ENCODE measurements at places on chromosomes 3 and 15. TPM values are rescaled to one million over a fixed set of nuclear protein-coding genes. Genes with fewer than 3 reads are reported as not detected.

- DNase-seq, result no peak
Observed at GRCh38 chr3:77150028-77150427, 110.1 kb downstream of the ROBO2 start.

- no peak for DNase-seq
Observed at GRCh38 chr3:52233108-52233591, 5.8 kb downstream of the TWF2 start.

- no peak for DNase-seq
Observed at GRCh38 chr3:116716490-116716889, 6.9 kb downstream of the TUSC7 start.

DNA sequence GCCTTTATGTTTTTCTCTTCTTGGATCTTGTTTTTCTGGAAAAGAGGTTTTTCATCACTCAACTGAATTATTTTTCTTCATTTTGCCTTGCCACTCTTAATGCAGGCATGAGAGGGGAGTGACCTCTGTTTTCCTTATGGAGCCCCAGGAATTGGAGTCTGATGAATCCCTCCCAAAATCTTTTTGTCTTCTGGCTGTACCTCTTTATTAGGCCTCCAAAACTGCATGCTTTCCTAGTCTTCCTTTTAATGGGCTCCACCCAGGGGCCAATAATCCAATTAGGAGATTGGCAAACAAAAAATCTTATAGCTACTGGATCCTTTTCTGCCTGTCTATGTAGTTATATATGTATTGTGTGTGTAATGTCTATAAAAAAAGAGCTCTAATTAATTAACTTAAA is 192.4 kb upstream of the PEX5L start:
- no peak for DNase-seq

- DNase-seq, result no peak
Observed at GRCh38 chr15:37253877-37254276, 153.5 kb upstream of the MEIS2 start.

- no peak for DNase-seq
Observed at GRCh38 chr3:127420829-127421228, 133.0 kb upstream of the PRR20G start.

GRCh38 chr3:161349529-161350312 is 21.6 kb downstream of the SPTSSB start:
- no peak for DNase-seq

DNA sequence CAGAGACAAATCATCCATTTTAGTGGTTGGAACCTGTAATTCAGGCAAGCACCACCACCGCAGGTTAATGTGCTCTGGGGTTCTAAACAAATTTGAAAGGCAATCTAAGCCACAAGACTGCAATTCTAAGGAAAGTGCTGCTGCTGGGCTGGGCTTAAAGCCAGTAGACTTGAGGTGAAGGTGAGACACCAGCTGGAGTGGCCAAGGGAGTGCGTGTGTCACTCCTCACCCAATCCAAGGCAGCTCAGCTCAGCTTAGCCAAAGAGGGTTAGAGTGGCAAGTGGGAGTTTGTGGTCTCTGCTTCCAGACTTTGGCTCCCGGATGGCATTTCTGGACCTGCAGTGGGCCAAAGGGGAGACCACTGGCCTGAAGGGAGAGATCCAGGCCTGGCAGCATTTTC is 1655.6 kb downstream of the SI start:
- no peak for DNase-seq

- no peak for DNase-seq
Observed at GRCh38 chr3:135014566-135014965, 219.5 kb downstream of the EPHB1 start.

DNA sequence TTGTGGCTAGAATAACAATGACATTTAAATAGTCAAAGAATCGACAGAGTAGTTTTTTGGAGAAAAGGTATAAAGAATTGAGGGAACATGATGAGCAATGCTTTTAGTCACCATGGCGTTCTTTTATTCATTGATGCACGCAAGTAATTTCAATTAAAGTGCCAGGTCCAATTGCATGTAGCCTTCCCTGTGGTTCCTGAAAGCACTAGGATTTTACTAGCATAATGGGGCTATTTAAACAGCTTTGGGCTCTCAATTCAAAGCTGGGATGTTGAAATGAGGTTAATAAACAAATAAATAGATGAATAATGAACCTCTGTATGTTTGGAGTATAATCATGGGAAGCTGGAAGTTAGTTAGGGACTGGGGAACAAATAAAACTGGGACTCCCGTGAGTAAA is 121.2 kb upstream of the GAP43 start:
- no peak for DNase-seq

DNA sequence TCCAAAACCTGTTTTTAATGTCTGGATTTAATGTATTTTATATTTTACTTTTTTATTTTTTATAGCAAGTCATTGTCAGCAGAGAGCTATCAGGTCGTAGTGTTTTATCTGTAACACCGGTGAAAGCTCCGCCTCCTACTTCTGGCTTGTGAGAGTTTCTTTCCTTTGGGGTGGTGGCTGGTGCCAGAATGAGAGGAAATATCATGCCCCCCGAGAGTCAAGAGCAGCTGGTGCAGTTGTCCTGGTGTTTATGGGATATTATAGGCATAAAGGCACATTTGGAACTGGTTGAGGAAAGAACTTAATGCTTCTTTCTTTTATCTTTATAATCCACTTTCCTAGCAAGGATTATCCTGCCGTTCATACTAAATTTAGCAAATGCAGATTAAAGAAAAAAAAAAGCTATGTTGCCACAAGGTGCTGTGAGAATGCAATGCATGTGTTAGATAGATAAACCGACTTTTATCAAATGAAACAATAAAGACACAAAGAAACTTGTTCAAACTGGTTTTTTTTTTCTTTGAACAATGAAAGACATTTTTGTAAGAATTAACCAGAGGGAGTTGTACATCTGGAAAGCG is 260.1 kb upstream of the PLSCR5 start:
- DNase-seq, result no peak

DNA sequence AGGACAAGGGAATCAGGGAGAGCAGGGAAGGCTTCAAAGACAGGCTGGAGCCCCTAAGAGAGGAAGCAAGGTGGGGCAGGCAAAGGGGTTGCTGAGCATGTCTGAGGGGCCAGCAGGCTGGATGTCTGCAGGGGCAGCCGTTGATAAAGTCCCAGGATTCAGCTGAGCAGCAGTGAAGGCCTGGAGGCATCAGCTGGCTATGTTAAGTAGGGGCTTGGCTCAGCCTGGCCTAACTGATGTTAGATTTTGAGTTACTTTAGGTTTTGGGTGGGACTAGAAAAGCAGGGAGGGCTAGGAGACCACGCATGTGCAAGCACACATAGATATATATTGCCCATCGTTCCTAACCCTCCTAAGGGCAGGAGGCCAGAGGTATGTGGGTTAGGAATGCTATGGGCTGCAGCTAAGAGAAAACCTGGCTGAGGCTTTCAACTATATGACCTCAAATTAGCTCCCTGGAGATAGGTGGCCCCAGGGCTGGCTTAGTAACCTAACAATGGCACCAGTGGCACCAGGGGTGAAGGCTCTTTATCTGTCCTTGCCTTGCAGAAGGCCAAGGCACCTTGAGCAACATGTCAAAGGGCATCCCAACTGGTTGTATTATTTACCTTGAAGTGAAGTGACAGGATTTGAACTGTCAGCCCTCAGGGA is 331.5 kb upstream of the CTDSPL start:
- no peak for DNase-seq

GRCh38 chr15:65870889-65871533 is 1.7 kb downstream of the RAB11A start:
- DNase-seq, result no peak

GRCh38 chr15:61654918-61655317 is 405.3 kb downstream of the VPS13C start:
- no peak for DNase-seq

- no peak for DNase-seq
Observed at GRCh38 chr3:188720215-188720614, 451.6 kb upstream of the TPRG1 start.

- DNase-seq, result no peak
Observed at GRCh38 chr3:148820361-148821245, 7.0 kb upstream of the CPB1 start.

GRCh38 chr3:49248840-49249227 is 28.2 kb downstream of the C3orf62 start:
- no peak for DNase-seq

GRCh38 chr3:176663837-176664831 is 533.1 kb downstream of the TBL1XR1 start:
- no peak for DNase-seq

DNA sequence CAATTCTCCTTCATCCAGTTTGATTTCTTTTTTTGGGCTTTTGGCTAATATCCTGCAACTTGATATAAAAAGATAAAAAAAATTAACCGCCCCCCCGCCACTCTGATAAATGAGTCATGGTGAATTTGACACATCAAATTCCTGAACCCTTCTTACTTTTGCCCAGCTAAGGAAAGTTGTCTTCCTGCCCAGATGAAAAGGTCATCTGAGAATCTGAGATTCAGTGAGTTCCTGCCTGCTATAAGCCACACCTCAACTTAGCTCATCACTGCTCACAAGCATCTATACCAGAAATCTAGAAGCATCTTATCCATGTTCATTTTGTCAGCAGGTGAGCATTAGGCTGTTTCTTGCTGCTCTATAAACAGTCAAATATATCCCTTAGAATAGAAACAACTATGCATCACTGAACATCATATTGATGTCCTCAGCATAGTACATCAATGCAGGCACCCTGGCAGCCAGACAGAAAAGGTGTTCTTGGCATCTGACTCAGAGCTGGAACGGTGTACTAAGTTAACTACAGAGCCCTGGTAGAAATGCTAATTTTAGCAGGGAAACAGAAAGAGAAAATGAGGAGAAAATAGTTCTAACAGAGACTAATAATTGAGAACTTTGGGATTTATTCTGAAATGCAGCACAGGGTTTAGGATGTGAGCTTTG is 77.1 kb downstream of the SEMA6D start:
- no peak for DNase-seq

GRCh38 chr3:14312375-14312774 is 90.0 kb upstream of the SLC6A6 start:
- DNase-seq, result no peak

- DNase-seq, result no peak
Observed at GRCh38 chr3:134134240-134134639, 104.5 kb upstream of the SLCO2A1 start.

DNA sequence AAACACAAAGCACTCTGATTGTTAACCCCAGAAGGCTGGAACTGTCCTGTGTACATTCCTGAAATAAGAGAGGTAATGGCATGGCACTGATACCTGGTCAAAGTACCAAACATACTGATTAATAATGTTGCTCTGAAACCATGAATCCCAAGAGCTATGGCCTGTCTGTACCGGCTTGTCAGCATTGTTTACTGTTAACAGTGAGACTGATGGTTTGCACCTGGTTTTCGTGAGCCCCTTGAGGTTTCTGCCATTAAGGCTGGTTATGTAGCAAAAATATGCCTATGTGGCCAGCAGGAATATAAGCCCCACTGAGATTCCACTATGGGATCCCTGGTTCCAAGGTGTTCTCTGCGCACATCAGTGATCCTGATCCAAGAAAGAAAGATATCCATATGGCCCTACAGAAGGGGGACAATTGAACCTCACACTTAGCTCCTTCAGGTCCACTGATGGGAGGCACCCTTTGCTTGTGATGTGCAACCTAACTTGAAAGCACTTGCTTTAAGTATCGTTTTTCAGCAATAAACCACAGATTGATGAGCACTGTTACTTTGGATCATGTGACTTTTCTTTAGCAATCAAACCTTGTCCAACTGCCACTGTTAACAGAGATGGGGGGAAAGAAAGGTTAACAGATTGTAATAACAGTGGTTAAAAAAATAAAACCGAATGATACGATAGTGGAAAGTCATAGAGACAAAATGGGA is 65.2 kb downstream of the TBL1XR1 start:
- DNase-seq, result no peak

DNA sequence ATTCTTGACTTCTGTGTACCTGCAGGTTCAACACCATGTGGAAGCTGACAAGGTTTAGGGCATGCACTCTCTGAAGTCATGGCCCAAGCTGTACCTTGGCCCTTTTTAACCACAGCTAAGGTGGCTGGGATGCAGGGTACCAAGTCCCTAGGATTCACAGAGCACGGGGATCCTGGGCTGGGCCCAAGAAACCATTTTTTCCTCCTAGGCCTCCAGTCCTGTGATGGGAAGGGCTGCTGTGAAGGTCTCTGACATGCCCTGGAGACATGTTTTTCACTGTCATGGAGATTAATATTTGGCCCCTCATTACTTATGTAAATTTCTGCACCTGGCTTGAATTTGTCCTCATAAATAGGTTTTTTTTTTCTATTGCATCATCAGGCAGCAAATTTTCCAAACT is 937.5 kb upstream of the ROBO1 start:
- DNase-seq, result no peak

DNA sequence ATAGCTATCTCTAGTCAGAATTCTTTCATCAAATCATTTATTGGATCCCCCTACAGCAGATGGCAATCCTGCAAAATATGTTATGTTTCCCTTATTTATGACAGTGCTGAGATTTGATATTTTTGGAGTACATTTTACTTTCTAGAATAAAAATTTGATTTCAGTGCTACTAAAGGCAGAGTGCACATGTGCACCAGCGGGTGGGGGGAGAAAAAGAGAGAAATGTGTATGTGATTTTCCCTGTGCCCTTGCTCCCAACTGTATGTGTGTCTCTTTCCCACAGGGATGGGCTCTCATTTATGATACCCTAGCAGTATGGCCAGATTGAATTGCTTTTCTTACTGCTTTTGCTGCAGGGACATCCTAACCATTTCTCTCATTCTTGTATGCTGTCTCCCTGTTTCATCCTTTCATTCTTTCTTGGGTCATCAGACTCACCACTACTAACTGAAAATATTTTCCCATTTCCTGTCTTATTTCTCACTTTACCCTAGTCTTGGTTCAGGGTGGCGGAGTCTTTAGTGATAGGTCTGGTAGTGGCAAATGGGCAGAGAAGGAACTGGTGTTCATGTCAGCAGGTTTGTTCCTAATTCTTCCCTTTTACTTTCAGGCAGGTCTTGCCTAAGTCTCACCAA is 140.7 kb downstream of the TCF12 start:
- no peak for DNase-seq

GRCh38 chr15:84638103-84638502 is 16.0 kb downstream of the WDR73 start:
- DNase-seq, result no peak

- DNase-seq, result no peak
Observed at GRCh38 chr3:67415511-67415910, 238.9 kb downstream of the SUCLG2 start.

- no peak for DNase-seq
Observed at GRCh38 chr15:73826711-73827251, 46.6 kb upstream of the TBC1D21 start.

Gene MUC20
- total RNA-seq, result 52.0 TPM

Gene PLSCR2
- not detected for total RNA-seq

Gene CTNNB1
- 371 TPM for total RNA-seq

Gene C2CD4A
- total RNA-seq, result not detected

Gene STARD9
- 62.7 TPM for total RNA-seq

Gene TNNC1
- 68.6 TPM for total RNA-seq

Gene CFAP91
- total RNA-seq, result 3.5 TPM

Gene DOCK3
- total RNA-seq, result 3.9 TPM

Gene CACNA1D
- 0.43 TPM for total RNA-seq

Gene GTPBP8
- 1.6 TPM for total RNA-seq

Gene MNS1
- 0.43 TPM for total RNA-seq

Gene SAMMSON
- 2.2 TPM for total RNA-seq

Gene ACVR2B
- 15.2 TPM for total RNA-seq

Gene ADAMTS17
- 2.8 TPM for total RNA-seq

Gene DNAH12
- not detected for total RNA-seq

Gene CNTN3
- 0.11 TPM for total RNA-seq

Data from ascending aorta (tissue), 2 donors.